ENCODE measurements at places on chromosomes 16 and 17.

GRCh38 chr17:32876417-32877163 is at the start of gene MYO1D:
Gene MYO1D, minus strand, starts transcription at chr17:32877124. Its CDS starts 252 bp downstream, at chr17:32876872.
- DNase-seq = no peak

DNA sequence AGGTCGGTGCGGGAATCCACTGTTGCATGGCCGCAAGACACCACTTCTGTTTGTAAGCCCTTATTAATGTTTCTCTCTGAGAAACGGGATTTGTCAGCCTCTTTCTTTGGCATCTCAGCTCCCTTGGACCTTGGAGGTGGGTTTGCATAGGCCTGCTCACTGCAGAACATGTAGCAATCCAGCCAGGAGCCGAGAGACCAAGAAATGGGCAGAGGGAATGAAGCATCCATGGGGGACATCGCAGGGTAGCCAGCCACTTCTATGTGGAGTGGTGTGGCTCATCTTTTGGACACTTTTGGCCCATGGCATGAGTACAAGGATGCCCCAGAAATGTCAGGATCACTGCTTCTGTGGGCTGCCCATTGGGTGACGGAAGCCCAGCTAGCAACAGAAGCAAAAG is 79.4 kb downstream of the GSG1L start:
- no peak for DNase-seq

DNA sequence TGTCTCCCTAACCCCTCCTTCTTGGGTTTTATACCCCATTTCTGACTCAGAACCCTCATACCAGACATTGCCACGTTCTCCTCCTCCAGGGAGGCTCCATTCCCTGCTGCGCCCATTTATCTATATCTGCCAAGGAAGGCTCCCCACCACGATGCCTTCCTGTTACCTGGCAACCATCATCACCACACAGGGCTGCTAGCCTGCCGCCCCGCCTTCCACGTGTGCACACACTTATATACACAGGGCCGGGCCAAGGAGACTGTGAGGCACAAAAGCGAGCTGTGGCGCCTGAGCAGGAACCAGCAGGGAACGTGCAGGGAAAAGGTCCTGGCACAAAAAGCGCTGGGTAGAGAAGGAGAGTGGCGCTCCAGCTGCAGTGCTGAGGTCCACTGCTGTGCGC is 261.8 kb downstream of the CBLN1 start:
- no peak for DNase-seq

- DNase-seq = no peak
Measured at GRCh38 chr16:14608111-14608566, 21.9 kb downstream of the PARN start.

DNA sequence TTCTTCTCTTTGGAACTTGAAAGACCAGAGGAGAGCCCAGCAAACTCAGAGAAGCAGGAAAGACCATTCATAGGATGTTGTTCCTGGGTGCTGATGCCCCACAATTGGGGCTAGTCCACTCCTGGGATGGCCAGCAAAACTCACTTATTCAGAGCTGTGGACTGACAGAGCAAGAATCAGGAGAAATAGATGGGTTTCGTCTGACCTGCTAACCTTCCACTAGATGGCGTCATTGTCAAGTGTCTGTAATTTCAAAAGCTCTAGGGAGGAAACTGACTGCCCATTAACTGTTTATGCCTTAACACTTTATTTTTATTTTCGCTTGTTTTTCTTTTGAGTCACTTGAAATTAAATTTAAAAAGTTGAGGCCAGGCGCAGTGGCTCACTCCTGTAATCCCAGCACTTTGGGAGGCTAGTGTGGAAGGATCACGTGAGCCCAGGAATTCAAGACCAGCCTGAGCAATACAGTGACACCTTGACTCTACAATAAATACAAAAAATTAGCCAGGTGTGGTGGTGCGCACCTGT is 28.7 kb upstream of the MILR1 start:
- DNase-seq = peak; percentile 84

DNA sequence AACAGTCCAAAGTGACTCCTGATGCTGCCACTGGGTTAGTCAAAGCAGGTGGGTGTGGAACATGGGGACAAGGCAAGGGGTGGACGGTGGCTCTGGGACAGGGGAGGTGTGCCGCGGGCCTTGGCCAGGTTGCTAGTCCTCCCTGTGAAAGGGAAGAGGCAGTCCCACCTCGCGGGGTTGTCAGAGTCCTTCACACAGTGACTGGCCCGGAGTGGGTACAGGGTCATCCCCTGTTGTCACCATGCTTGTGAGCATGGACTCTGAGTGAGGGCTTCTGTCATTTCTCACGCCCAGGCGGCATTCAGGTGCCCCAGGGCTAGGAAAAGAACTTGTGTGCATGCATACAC is 3.1 kb upstream of the ZNF469 start:
- DNase-seq = no peak

- DNase-seq = peak; percentile 24
Measured at GRCh38 chr17:31048780-31049179, 46.0 kb upstream of the NF1 start.

GRCh38 chr17:78146881-78147280 is 696 bp downstream of the C17orf99 start:
- no peak for DNase-seq

Measured in IMR-90 (cell line).